ENCODE measurements at places on chromosomes 3 and 15.

GRCh38 chr3:160822936-160823335 is 66.9 kb downstream of the PPM1L start:
- peak; percentile 51 for DNase-seq

- DNase-seq: no peak
Observed at GRCh38 chr3:171428321-171428787, 31.9 kb downstream of the TNIK start.

GRCh38 chr15:41874736-41875135 is 19.1 kb downstream of the SPTBN5 start:
- no peak for DNase-seq

- DNase-seq: no peak
Observed at GRCh38 chr3:153463895-153464294, 301.9 kb downstream of the RAP2B start.

DNA sequence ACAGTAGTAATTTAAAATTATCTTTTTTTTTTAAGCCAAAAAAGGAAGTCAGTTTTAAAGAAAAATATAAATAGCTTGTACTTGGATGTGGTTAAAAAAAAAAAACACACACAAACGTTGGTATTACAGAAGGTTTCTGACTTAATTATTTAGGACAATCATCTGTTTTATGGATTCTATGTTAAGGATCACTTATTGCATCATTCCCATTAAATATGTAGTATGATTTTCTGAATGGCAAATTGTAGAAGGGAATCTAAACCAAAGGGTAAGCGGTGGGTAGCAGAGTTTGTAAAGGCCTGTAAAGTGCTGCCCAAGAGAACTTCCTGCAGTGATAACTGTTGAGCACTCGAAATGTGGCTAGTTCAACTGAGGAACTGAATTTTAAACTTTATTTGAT is 8.0 kb downstream of the SENP2 start:
- no peak for DNase-seq

Data from NCI-H146 (cell line).